ENCODE measurements at places on chromosomes 3 and 15. TPM values are rescaled to one million over a fixed set of nuclear protein-coding genes. Genes with fewer than 3 reads are reported as not detected.

Gene ZIC4
- not detected for polyA plus RNA-seq

Gene PARP15
- polyA plus RNA-seq = 0.61 TPM

Gene SNTN
- not detected for polyA plus RNA-seq

Gene GRIP2
- polyA plus RNA-seq = 0.14 TPM

Gene TGM5
- 4.9 TPM for polyA plus RNA-seq

Gene CAMK1
- 121 TPM for polyA plus RNA-seq

Gene RHCG
- 5.3 TPM for polyA plus RNA-seq

Gene AADACL2
- 1.1 TPM for polyA plus RNA-seq

Gene GABRR3
- not detected for polyA plus RNA-seq

Gene NUTM1
- polyA plus RNA-seq = not detected

Gene ITIH1
- polyA plus RNA-seq = not detected

Gene KBTBD12
- polyA plus RNA-seq = 0.06 TPM

Gene PLA2G4D
- not detected for polyA plus RNA-seq

Gene DUSP7
- polyA plus RNA-seq = 10.0 TPM

Gene JAGN1
- 58.7 TPM for polyA plus RNA-seq

Gene PRKCI
- polyA plus RNA-seq = 4.8 TPM

All from adipose tissue (tissue), 3 donors.